ENCODE measurements at places on chromosomes 3 and 15. TPM values are rescaled to one million over a fixed set of nuclear protein-coding genes. Genes with fewer than 3 reads are reported as not detected.

Gene C3orf22
- not detected for polyA plus RNA-seq

Gene FETUB
- not detected for polyA plus RNA-seq

Gene AHSG
- not detected for polyA plus RNA-seq

Gene CYP1A2
- not detected for polyA plus RNA-seq

Gene MYEF2
- 2.8 TPM for polyA plus RNA-seq

Gene CAND2
- 0.76 TPM for polyA plus RNA-seq

Gene NEK10
- polyA plus RNA-seq, result 0.54 TPM

Gene CLDN1
- not detected for polyA plus RNA-seq

Gene CHL1
- polyA plus RNA-seq, result not detected

Gene CCRL2
- polyA plus RNA-seq, result 2.2 TPM

Gene COMMD2
- polyA plus RNA-seq, result 63.1 TPM

Gene SLC24A5
- not detected for polyA plus RNA-seq

Gene REC114
- not detected for polyA plus RNA-seq

Gene CCDC80
- polyA plus RNA-seq, result 0.05 TPM

Gene GYG1
- polyA plus RNA-seq, result 56.4 TPM

Gene SLC27A2
- 1.3 TPM for polyA plus RNA-seq

Gene FBN1
- not detected for polyA plus RNA-seq

Gene FBXO40
- polyA plus RNA-seq, result not detected

Gene MAP3K13
- polyA plus RNA-seq, result 22.4 TPM

Gene ITIH1
- not detected for polyA plus RNA-seq

Gene LYZL4
- not detected for polyA plus RNA-seq

Gene GCSAM
- polyA plus RNA-seq, result 12.3 TPM

Gene MED12L
- not detected for polyA plus RNA-seq

Gene MYZAP
- polyA plus RNA-seq, result 3.9 TPM

Measured in CD4-positive, CD25-positive, alpha-beta regulatory T cell (primary cell).